GM10248 (cell line): ENCODE measurements at places on chromosomes 16 and 17.

DNA sequence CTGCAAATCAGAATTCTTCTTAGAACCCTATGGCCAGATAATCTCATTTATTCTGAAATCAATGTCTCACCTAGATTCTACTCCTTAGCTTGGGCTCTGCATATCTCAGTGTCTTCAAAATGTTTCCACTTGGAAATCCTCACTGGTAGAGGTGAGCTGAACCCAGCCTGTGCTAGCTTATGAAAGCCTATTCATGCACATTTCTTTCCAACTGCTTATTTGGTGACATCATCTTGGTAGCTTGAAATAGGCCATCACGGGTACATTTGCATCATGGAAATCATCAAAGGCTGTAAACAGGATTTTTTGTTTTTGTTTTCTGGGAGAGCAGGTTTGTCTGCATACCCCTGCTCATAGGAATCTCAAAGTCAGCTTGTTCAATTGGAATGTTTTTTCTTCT lies 130.8 kb downstream of the KCNJ18 start:
- no peak for DNase-seq

DNA sequence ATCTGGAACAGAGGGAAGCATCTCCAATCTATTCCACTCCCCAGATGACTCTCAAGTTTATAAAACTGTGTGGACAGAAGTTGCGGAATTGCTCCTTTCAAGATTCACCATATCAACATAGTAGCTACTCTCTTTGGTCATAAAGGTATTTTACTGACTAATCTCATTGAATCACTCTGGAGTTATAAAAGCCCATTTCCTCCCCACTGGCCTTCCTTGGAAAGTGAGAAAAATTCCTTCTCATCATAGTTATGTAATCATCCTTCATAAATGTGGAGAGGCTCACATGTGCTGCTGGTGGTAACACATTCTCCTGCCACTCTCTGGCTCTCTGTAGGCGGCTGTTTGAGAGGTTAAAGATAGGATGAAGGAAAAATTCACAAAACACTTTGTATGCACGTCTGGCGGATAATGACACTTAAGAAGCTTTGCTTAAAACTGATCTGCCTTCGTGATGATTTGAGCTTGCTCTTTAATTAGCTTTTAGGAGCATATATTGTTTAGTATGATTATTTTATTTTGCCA lies 1034.0 kb upstream of the EEF2KMT start:
- DNase-seq, result no peak

DNA sequence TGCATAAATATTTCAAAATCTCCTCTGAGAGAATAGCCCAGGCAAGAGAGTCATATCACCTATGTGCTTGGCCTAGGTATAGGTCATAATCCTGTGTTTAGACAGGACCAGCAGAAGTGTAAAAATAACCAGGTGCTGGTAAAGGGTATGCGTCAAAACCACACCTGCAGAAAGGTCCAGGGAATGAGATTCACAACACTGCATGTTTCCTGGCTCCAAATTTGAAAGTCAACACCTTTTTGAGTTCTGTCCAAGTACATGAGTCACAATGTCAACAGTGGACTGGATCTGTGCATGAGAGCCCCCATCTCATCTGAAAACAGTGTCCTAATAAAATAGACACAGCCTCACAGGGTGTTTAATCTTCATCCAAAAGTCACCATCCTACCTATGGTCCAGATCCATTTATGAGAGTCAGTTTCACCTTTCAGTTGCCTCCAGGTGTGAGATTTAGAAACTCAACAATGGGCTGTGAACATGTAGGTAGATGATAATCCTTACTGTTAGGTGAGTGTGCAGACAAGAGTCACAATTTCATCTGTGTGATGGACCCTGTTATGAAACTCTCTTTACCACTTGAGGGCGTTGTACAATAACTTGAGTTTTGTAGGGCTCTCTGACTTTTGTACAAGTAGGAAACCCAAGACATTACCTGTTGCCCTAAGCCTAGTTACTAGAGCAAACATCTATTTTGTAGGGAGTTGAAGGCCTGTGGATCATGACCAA lies 2100.7 kb downstream of the TP53TG3F start:
- DNase-seq, result no peak

DNA sequence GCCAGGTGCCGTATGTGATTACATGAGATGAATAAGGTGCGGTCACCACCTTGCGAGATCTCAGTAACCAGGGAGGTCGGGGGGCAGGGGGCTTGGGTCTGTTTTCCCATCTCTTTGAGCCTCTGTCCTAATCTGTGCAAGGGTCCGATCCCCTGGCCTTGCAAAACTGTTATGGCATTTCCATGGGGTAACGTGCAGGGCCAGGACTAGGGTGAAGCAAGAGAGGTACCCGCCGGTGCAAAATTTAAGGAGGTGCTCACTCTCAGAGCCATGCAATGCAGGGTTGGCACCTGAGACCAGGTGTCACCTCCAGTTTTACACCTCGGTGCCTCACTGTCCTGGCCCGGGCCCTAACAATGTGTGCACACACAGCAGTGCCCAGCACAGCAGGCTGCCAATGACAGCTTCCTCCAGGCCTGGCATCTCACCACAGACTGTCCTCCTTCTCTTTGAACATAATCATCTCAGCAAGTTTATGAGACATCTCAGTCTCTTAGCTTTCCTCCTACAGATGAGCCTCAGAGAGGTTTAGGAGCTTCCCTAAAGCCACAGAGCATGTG lies 43.6 kb downstream of the C16orf95 start:
- no peak for DNase-seq

DNA sequence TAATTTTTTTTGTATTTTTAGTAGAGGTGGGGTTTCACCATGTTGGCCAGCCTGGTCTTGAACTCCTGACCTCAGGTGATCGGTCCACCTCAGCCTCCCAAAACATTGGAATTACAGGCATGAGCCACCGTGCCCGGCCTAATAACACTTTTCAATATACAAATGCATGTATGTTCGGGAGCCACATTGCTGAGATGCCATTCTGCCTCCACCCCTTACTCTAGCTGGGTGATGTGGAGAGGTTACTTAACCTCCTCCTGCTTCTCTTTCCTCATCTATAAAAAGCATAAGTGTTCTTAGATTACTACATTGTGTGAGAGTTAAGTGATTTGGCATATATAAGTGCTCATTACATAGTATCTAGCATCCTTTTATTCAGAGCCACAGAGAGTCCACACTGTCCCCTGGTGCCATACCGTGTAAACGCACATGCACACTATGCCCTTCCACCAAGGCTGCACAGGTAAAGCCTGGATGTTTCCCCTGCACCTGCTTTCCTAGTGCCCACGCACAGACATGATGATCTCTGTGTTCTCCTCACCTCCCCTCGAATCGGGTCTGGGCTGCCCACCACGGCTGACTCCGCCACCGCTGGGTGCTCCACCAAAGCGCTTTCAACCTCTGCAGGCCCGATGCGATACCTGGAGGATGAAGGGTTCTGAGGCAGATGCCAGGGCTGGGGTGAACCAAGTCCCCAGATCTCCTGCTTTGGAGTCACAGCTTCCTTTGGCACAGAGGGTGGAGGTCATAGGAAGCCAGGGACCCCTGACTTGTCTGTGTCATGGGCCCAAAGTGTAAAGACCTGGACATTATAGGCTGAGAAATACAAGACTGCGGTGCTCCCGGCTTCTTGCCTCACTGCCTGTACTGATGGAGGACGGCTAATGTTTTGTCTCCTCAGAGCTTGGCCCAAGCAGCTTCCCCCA lies 49.0 kb upstream of the ACSM2B start:
- DNase-seq, result no peak
